ENCODE measurements at places on chromosomes 12 and 14. TPM values are rescaled to one million over a fixed set of nuclear protein-coding genes. Genes with fewer than 3 reads are reported as not detected.

- no peak for DNase-seq
These were observed 223.1 kb upstream of the CAND1 start for GRCh38 chr12:67046062-67046461.

DNA sequence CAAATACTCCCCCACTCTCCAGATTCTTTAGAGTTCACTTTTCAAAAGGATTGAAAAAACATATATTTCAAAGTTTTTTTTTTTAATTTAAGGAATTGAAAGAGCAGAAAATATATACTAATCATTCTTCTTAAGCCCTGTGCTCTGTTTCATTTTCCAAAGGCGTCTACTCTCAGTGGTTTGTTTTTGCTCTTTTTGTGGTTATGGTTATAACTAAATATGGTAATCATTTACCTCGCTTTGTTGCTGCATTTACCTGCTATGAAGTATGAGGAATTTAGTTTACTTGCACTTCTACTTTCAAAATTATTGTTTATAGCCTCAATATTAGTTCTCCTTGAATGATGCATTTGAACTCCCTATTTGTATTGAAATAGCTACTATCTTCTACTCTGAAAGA, 55.9 kb upstream of the LRRK2 start:
- DNase-seq = no peak

DNA sequence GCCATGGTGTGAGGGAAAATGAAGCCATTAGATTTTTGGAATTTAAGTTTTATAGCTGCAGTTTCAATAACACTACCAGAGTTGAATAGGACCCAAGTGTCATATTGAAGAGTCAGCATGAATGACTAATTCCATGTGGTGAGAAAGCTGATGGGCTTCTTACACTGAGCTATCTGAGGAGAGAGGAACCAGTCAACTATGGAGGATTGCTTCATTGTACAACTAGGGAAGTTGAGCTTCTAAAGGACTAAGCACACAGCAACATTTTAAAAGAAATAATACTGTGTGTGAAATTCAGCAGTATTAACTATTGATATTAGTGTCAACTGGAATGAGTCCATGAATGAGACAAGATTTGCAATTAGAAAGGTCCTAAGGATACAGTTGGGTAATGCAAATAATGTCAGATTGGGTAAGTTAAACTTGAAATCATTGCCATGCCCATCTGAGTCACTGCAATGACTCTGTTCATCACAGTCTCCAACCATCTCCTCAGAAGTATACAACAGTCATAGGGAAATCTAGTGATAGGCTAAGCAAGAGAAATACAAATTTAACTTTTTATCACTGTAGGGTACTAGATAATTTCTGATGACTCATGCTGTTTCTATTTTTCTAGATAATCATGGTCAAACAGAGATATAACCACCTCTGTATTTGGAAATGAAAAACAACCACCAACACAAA, 394.2 kb downstream of the FSCB start:
- no peak for DNase-seq

- no peak for DNase-seq
These were observed 34.6 kb downstream of the NTF3 start for GRCh38 chr12:5466521-5466960.

DNA sequence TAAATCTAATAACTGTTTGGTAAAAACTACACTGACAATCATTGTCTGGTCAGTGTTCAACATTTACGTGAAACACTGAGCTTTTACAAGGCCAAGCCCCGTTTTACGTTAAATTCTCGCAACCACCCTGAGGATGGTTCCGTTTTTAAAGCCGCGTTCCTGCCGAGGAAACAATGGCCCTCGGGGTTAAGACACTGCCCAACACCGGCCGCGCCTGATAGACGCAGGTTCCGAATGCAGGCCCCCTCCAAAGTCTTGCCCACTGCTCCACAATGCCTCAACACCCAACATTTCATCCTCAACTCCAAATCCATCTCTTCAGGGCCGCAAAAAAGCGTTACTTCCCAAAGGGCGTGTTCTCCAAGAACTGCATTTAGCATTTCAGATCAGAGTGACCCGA, 953 bp upstream of the SNRPF start:
- no peak for DNase-seq

GRCh38 chr14:100822013-100822412, 3.9 kb upstream of the MEG3 start:
- DNase-seq = no peak

GRCh38 chr12:22272335-22273151, 62.0 kb downstream of the ST8SIA1 start:
- DNase-seq = no peak

GRCh38 chr12:93180566-93180965, 197.2 kb upstream of the NUDT4 start:
- DNase-seq = no peak

GRCh38 chr12:32644431-32644830, 34.7 kb upstream of the DNM1L start:
- DNase-seq = no peak

DNA sequence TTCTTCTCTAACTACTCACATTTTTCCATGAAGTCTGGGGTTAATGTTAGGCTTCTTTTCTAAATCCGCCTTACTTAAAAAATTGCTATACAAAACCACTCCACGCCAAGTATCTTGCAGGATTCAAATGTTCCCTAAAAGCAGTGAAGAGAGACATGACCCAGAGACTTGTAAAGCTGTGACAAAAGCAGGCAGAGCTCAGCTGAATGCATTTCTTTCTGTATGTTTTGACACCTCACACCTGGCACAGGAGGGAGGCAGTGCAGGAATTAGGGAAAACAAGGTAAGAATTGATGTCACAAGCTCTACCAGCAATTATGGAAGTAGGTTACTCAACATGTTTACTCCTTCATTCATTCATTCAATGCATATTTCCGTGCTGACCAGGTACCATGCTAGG, 295.0 kb downstream of the RPAP3 start:
- DNase-seq = no peak

DNA sequence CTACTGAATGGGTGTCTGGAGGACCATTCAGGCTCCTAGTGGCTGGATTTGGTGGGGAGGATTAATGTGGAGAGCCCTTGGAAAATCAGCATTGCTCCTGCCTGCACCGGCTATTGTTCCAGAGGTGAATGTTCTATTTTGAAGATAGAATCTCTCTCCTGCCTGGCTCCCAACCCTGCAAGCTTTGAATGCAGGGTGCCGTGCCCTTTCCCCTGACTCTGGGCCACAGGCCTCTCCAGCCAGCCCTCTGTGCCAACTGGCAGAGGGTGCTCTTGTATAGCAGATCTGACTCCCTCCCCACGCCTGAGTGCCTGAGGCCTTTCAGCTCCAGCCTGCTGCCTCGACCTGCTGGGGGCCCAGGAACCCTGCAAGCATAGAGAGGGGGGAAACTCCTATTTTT, 106.8 kb downstream of the TMEM260 start:
- no peak for DNase-seq

DNA sequence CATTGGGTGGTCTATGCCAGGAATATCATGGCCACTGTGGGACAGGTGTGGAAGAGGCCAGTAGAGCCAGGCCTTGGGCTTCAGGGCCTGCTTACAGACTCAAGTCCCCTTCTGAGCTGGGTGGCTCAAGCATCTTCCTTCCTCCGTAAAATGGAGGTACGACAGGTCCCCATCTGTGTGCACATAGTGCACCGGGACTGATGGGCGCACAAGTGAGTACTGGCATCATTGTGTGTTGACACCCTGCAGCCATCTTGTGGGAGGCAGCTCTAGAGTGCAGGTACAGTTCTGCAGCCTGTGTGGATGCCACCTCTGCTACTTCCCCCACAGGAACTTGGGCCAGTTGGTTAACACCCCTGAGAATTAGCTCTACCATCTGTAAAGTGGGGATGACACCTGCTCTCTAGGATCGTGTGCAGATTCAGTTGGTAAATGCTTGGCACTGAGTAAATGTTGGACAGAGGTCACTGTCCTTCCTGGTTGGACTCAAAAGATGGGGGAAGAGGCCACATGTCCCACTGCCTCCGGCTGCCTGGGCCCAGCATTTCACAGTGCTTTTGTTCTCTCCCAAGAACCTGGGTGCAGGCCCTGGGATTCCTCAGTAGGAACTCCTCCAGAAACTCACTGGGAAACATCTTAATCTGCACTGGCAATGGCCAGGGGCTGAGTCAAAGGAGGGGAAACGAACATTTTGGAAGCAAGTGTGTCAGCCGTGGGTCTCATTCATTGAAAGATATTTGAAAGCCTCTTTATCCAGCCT, 70.6 kb downstream of the C14orf132 start:
- DNase-seq = no peak

GRCh38 chr12:132496710-132497109, 6.8 kb downstream of the FBRSL1 start:
- DNase-seq = no peak

DNA sequence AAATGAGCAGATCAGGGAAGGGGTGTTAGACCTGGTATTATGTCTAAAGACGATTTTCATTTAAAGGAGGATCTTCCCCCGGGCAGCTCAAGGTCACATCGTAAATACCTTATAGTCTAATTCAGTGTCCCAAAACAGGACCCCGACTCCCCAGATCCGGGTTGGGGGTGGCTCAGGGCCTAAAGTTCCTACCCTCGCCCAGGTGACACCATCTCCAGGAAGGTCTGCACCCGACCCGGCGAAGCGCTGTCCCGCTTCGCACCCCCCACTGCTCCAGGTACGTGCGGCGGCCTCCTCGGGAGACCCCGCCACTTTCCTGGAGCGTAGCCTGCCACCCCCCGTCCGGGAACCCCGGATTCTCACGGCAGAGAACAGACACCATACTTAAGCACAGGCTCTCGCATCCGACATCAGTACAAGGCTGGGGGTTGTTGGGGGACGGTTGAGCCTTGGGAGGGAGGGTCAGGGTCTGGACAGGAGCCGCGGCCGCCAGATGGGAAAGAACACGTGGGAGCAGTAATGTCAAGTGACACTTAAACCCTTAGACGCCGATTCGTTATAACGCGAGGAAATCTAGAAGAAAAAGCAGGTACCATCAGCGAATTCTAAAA, 556 bp downstream of the TIMM9 start:
- no peak for DNase-seq

- DNase-seq = no peak
These were observed 630 bp downstream of the MYL6B start for GRCh38 chr12:56152756-56153677.

The PCED1B gene
- 1.3 TPM for polyA plus RNA-seq

All from right lung (tissue), 10 donors.